ENCODE measurements at places on chromosomes 3 and 15. TPM values are rescaled to one million over a fixed set of nuclear protein-coding genes. Genes with fewer than 3 reads are reported as not detected.

The ATP2B2 gene
- total RNA-seq: not detected

The GLDN gene
- total RNA-seq: not detected

The CHST2 gene
- 3.9 TPM for total RNA-seq

The GOLGA8G gene
- total RNA-seq: not detected

The TIMP4 gene
- total RNA-seq: not detected

The GFM1 gene
- 29.6 TPM for total RNA-seq

The CTDSPL gene
- total RNA-seq: 62.9 TPM

The SCAANT1 gene
- total RNA-seq: not detected

The SGO1 gene
- total RNA-seq: 4.8 TPM

The CPLX3 gene
- not detected for total RNA-seq

The CCDC39 gene
- total RNA-seq: not detected

The ARRDC4 gene
- total RNA-seq: 47.1 TPM

The RPL39L gene
- 46.6 TPM for total RNA-seq

The ZFAND6 gene
- 50.8 TPM for total RNA-seq

The MYO5A gene
- 11.3 TPM for total RNA-seq

The BTBD1 gene
- total RNA-seq: 50.7 TPM

The A4GNT gene
- total RNA-seq: not detected

The MST1 gene
- 4.2 TPM for total RNA-seq

The MUSTN1 gene
- 0.79 TPM for total RNA-seq

The ITIH1 gene
- total RNA-seq: not detected

The ADAMTS17 gene
- 2.0 TPM for total RNA-seq

The AADACL2 gene
- not detected for total RNA-seq

The GOLGA8H gene
- total RNA-seq: not detected

The EAF1 gene
- total RNA-seq: 21.6 TPM

The PLIN1 gene
- total RNA-seq: 0.07 TPM

The ITGB5 gene
- 209 TPM for total RNA-seq

The C15orf61 gene
- 2.0 TPM for total RNA-seq

The WDR93 gene
- total RNA-seq: not detected

The APBA2 gene
- total RNA-seq: 15.9 TPM

The GPR149 gene
- total RNA-seq: not detected

The ZIC1 gene
- not detected for total RNA-seq

The CAPN3 gene
- 1.5 TPM for total RNA-seq

The HAUS2 gene
- 34.4 TPM for total RNA-seq

The CELSR3 gene
- total RNA-seq: 0.60 TPM

The SERPINI2 gene
- not detected for total RNA-seq

The RAD51 gene
- 10.8 TPM for total RNA-seq

The COMMD4 gene
- total RNA-seq: 89.4 TPM

The CGNL1 gene
- total RNA-seq: 0.56 TPM

The ST3GAL6 gene
- total RNA-seq: 3.2 TPM

The LRRC3B gene
- total RNA-seq: not detected

The BSN gene
- total RNA-seq: 0.05 TPM

The NRROS gene
- total RNA-seq: 0.07 TPM

The TGM5 gene
- 0.92 TPM for total RNA-seq

The IMPG2 gene
- 0.05 TPM for total RNA-seq

The PLSCR1 gene
- 38.1 TPM for total RNA-seq

The CCDC191 gene
- 1.8 TPM for total RNA-seq

The SLC22A13 gene
- 0.07 TPM for total RNA-seq

The TRH gene
- total RNA-seq: not detected

The ARHGEF26 gene
- total RNA-seq: 2.6 TPM

The COL8A1 gene
- 6.8 TPM for total RNA-seq

The TMEM62 gene
- 12.8 TPM for total RNA-seq

The TMEM41A gene
- total RNA-seq: 24.0 TPM

The CKMT1A gene
- 195 TPM for total RNA-seq

The CLDN18 gene
- total RNA-seq: not detected

The CPA3 gene
- total RNA-seq: not detected

All from airway epithelial cell (primary cell).